ENCODE measurements at places on chromosomes 3 and 15. TPM values are rescaled to one million over a fixed set of nuclear protein-coding genes. Genes with fewer than 3 reads are reported as not detected.
A peak's percentile ranks its signal among the peaks of the same experiment; 100 is the strongest.

DNA sequence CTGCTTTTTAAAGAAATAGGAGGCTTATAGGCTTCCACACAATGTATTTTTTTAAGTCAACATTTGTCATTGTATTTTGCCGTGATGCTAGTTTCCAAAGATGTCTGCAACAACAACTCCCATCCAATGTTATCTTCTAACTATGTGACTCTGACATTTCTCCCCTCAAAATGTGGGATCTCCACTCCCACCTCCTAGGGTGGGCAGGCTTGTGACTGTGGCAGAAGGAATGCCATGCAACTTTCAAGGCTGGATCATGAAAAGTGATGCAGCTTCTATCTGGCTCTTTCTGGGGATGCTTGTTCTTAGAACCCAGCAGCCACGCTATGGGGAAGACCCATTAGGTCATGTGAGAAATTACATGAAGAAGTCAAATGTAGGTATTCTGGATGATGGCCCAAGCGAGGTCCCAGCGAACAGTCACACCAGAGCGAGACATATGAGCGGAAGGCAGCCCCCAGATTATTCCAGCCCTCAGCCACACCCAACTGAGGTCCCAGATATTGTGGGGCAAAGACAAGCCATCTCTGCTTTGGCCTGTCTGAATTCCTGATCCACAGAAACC lies 124.3 kb downstream of the BDH1 start:
- DNase-seq, result no peak
- H3K27me3 ChIP-seq, result no peaks in the 10 kb centered on the region
- no peaks in the 10 kb centered on the region for H3K36me3 ChIP-seq

GRCh38 chr3:45623393-45623792 lies 28.8 kb downstream of the LIMD1 start:
- peaks cover 42% of the 10 kb centered on the region for H3K4me1 ChIP-seq
- H3K27me3 ChIP-seq, result no peaks in the 10 kb centered on the region
- H3K4me3 ChIP-seq, result no peak overlapping the region
- no peak overlapping the region for H3K27ac ChIP-seq
- no peak for DNase-seq

- no peaks in the 10 kb centered on the region for H3K4me1 ChIP-seq
- H3K36me3 ChIP-seq, result peaks cover 2% of the 10 kb centered on the region
- H3K4me3 ChIP-seq, result no peak overlapping the region
- no peak overlapping the region for H3K27ac ChIP-seq
- no peaks in the 10 kb centered on the region for H3K27me3 ChIP-seq
Measured at GRCh38 chr3:12825156-12825555, 16.2 kb downstream of the RPL32 start.

DNA sequence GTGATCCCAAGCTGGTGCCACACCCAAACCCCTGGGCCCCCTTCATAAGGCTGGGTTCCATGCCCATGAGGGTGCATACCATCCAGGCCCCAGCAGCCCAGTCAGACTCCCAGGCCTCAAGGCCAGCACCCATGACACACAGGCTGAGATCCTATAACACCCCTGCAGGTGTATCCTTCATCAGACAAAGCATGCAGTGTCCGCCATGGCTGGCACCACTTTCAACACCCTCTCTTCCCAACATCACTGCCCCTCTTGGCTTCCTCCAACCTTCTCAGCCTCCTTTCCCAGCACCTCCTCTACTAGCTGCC lies 3.5 kb downstream of the CCDC51 start:
- H3K4me3 ChIP-seq, result no peak overlapping the region
- H3K36me3 ChIP-seq, result no peaks in the 10 kb centered on the region
- H3K4me1 ChIP-seq, result peaks cover 63% of the 10 kb centered on the region
- H3K27me3 ChIP-seq, result no peaks in the 10 kb centered on the region
- DNase-seq, result no peak
- H3K27ac ChIP-seq, result no peak overlapping the region

DNA sequence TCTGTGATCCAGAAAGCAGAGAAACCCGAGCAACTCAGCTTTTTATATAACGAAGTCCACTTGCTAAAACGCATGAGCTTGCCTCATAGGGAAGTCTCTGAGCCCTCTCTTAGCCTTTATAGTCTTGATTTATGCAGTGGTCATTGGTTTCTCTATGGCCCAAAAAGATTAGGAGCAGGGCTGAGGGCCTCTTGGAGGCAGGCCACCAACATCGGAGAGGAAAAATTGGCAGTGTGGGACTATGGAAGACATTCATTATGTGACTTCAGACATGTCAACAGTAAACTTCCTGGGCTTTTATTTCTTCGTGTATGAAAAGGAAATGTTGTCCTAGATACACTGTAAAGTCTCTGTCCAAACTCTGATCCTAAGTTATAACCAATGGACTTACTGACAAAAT lies 13.5 kb downstream of the RAB8B start:
- DNase-seq, result no peak
- no peaks in the 10 kb centered on the region for H3K27me3 ChIP-seq
- peaks cover 13% of the 10 kb centered on the region for H3K4me1 ChIP-seq

DNA sequence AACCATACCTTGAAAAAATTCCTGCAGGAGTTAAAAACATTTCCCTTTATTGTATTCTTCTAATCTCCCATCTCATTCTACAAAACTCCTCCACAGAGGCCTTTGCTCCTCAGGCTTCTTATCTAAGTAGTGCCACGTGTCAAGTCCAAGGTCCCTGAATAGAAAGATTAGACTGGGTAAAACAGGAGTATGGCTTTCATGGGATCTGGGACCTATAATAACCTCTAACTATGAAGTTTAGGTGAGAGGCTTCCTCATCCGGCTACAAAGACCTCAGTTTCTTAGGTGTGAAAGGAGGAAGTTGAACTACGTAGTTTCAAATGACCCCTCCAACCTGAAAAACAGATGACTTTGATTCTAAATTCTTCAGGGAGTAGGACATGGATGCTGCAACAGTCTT lies 20.0 kb downstream of the GPR15 start:
- no peaks in the 10 kb centered on the region for H3K4me1 ChIP-seq
- H3K27ac ChIP-seq, result no peak overlapping the region
- DNase-seq, result no peak
- no peak overlapping the region for H3K4me3 ChIP-seq

DNA sequence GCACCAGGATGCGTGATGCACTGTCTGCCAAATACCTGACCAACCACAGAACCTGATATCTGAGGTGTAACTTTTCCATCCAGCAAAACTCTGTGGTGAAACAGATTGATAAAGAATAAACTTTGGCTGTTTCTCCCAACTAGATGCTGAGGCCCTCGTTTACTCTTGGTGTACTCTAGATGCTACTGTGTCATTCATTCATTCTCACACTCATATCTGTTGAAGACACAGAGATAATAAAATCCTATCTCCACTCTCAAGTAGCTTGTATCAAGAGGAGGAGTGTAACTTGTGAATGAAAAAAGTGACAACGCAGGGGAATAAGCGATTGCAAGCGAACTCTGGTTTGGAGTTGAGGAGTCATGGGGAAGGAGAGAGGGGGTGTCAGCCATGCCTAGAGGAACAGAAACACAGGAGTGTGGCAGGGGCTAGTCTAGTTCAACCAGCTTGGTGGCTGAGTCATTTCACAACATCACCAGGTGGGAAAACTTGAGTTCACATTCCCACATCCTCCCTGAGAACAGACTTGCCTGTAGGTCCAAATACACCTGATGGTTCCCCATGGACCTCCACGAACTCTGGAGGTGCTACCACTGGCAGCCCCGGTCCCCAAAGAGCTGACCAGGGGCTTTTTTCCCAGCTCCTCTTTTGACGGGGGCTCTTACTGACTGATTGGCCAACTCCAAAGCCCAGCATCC lies 73.3 kb upstream of the SNRK start:
- no peak overlapping the region for H3K27ac ChIP-seq
- no peak overlapping the region for H3K4me3 ChIP-seq
- no peaks in the 10 kb centered on the region for H3K27me3 ChIP-seq
- no peak for DNase-seq

DNA sequence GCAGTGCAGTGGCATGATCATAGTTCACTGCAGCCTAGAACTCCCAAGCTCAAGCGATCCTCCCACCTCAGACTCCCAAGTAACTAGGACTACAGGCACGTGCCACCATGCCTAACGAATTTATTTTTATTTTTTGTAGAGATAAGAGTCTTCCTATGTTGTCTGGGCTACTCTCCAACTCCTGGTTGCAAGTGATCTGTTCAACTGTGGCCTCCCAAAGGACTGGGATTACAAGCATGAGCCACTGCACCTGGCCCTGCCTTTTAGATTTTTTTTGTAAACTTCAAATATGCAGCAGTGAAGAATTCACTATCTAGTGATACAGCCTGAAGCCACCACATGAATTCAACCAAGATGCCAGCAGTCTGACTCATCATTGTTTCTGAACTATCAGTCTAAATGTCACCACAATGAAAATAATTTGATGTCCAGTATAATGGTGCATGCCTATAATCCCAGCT lies 32.7 kb downstream of the UBXN7 start:
- no peak overlapping the region for H3K4me3 ChIP-seq
- no peaks in the 10 kb centered on the region for H3K4me1 ChIP-seq
- H3K36me3 ChIP-seq, result peaks cover 9% of the 10 kb centered on the region
- no peak overlapping the region for H3K27ac ChIP-seq
- DNase-seq, result no peak

DNA sequence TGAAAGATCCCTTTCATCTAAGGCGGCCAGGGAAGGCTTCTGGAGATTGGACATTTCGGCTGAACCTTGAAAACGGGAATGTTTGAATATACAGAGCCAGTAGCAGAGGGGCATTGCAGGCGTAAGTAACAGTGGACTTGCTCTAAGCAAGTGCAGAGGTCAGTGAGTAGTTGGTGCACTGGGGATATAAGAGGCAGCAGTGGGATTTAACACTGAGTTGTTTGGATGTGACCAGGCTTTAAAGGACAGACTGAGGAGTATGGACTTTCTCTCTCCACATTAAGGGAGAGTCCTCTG lies 1.3 kb downstream of the ARNT2 start:
- H3K27me3 ChIP-seq, result peaks cover 15% of the 10 kb centered on the region
- no peak for DNase-seq
- H3K27ac ChIP-seq, result peak overlapping the region; percentile 45
- H3K4me1 ChIP-seq, result no peaks in the 10 kb centered on the region
- no peaks in the 10 kb centered on the region for H3K36me3 ChIP-seq

DNA sequence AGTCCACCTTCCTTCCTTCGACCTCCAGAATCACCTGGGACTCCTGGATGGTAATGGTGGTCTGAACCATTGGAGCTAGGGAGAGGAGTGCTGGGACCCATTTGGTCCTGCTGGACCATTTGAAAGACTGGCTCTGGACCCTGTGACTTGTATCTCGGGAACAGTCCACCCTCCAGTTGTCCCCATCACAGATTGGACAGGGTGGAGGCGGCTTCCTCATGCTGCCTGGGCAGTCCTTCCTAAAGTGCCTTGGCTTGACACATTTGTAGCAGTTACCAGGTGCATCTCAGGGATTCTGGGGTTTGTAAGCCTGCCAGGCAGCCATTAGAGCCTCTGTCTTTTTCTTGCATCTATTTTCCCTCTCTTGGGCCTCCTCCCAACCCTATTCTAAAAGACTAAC lies 758.1 kb downstream of the NAALADL2 start:
- H3K4me1 ChIP-seq, result no peaks in the 10 kb centered on the region
- DNase-seq, result no peak
- H3K27ac ChIP-seq, result no peak overlapping the region
- no peaks in the 10 kb centered on the region for H3K27me3 ChIP-seq

KIF23 gene
- 4.5 TPM for total RNA-seq

CHDH gene
- 12.3 TPM for total RNA-seq
